ENCODE measurements at places on chromosomes 13 and 19.
A peak's percentile ranks its signal among the peaks of the same experiment; 100 is the strongest.

GRCh38 chr19:19817357-19817756 is 4.2 kb downstream of the ZNF506 start:
- peak; percentile 48 for DNase-seq

GRCh38 chr19:28577233-28577632 is 635.7 kb downstream of the UQCRFS1 start:
- DNase-seq, result no peak

GRCh38 chr19:35883882-35884281 is 15.5 kb downstream of the APLP1 start:
- no peak for DNase-seq

DNA sequence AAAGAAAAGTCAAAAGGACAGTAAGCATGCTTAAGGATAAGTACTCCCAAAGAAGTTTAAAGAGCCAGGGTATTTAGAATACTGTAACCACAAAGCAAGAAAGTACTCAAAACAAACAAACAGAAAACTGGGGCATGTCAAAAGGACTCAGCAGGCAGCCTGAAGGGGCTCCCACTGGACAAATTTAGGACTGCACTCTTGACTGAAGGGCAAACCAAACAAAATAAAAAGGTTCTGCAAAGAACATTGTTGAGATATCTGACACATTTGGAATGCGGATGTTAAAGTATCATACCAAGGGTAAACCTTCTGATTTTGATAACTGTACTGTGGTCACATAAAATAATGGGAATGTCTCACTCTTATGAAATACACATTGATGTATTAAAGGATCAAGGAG is 157.4 kb downstream of the TNFSF13B start:
- no peak for DNase-seq

GRCh38 chr13:96492766-96493165 is 402.9 kb downstream of the HS6ST3 start:
- DNase-seq, result no peak

- no peak for DNase-seq
Observed at GRCh38 chr19:38685666-38686529, 38.4 kb downstream of the ACTN4 start.

GRCh38 chr19:4633140-4633967 is 6.0 kb upstream of the TNFAIP8L1 start:
- peak; percentile 47 for DNase-seq

DNA sequence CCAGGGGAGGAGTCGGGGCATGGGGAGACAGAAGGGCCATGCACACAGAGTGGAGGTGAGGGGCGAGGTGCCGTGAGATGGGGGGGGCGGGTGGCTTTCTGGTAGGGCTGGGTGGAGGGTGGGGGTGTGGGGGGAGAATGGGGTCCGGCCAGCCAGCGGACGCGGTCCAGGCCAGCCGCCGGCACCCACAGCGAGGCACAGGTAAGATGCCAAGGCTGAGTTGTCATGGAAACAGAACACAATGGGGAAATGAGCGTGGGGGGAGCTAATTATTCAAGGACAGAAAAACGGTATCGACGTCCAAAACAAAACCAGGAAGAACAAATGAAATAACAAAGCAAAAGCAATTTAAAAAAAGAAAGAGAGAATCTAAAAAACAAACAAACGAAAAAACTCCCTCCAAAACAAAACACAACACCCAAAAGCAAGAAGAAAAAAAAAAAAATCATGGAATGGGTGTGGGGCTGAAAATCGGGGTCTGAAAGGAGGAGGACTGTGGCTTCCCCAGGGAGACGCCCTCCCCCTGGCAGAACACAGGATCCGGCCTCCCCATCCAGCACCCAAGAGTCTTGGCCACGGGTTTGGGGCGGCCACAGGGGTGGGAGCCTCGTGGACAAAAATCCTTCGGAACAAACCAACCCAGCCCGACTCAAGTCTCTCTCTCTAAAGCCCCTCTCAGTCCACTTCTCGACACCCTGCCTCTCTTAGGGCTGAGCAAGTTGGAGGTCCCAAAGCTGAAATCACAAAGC is 92.5 kb downstream of the PTPRS start:
- DNase-seq, result no peak

GRCh38 chr19:45616704-45617017 is 14.6 kb upstream of the GPR4 start:
- no peak for DNase-seq

GRCh38 chr13:67437244-67437643 is 207.1 kb upstream of the PCDH9 start:
- DNase-seq, result no peak

GRCh38 chr19:52946322-52947310 is 16.1 kb downstream of the ZNF816 start:
- no peak for DNase-seq

GRCh38 chr13:113476811-113477210 is 13.7 kb downstream of the DCUN1D2 start:
- DNase-seq, result no peak

- DNase-seq, result no peak
Observed at GRCh38 chr13:77305266-77305665, 21.6 kb downstream of the MYCBP2 start.

- DNase-seq, result no peak
Observed at GRCh38 chr13:39405596-39406205, 197.3 kb downstream of the LHFPL6 start.

DNA sequence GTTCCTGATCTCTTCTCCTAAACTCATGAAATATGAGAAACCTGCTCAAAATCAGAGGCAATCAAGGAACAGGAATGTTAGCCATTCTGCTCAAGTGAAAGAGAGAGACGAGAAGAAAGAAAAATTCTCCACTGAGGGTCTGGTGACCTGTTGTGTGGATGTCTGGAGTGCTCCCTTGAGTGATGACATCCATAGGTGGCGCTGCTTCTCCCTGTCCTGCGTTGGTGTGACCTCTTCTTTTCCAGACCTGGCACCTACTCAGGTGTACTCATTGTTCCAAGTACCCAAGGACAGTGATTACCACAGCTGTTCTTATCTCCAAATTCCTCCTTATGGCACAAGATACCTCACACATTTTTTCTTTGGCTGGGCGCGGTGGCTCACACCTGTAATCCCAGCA is 4.0 kb downstream of the ZNF223 start:
- no peak for DNase-seq

DNA sequence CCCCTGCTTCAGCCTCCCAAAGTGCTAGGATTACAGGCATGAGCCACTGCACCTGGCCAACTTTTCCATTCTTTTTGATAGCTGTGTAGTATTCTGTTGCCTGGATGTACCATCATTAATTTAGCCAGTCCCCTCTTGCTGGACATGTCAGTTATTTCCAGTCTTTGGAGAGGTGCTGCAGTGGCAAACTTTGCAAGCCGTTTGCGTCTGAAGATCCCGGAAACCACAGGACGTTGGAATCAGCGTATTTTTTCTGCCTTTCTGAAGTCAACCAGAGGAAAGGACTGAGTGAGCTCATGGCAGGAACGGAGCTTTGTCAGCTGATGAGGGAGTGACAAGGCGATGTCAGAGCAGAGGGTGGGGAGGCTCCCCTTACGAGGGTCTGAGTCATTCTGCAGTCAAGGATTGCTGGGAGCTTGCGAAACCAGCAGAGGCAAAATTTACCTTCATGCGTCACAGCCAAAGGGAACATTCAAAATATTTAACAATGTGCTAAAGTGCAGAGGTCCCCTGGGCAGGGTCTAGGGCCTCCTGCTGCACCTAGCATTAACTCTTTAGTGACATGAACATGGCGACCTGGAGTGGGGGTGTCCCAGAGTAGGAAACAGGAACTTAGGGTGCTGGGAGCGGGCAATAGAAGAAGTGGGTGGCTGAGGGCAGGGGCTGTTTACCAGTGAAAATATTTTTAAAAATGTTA is 5.6 kb downstream of the C5AR1 start:
- no peak for DNase-seq

- no peak for DNase-seq
Observed at GRCh38 chr13:43343645-43344044, 320.3 kb downstream of the DNAJC15 start.

- DNase-seq, result no peak
Observed at GRCh38 chr13:68551701-68552522, 1321.8 kb upstream of the PCDH9 start.

DNA sequence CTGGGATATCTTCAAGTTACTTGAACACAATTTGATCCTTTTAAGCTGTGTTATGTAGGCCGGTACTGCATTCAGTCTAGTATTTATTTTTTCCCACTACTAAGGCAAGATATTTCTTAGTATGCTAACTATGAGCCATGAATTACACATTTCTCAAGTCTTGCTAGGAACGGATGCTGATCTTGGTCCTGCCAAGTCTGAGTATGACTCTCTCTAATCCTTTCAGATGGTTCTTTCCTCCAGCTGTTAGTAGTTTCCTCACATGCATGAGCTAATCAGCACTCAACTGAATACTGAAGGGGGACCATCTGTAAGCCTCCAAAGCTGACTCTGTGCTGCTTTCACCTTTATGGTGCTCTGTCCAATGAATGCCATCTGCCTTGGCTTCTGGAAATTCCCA is 460.3 kb downstream of the KCTD12 start:
- no peak for DNase-seq

DNA sequence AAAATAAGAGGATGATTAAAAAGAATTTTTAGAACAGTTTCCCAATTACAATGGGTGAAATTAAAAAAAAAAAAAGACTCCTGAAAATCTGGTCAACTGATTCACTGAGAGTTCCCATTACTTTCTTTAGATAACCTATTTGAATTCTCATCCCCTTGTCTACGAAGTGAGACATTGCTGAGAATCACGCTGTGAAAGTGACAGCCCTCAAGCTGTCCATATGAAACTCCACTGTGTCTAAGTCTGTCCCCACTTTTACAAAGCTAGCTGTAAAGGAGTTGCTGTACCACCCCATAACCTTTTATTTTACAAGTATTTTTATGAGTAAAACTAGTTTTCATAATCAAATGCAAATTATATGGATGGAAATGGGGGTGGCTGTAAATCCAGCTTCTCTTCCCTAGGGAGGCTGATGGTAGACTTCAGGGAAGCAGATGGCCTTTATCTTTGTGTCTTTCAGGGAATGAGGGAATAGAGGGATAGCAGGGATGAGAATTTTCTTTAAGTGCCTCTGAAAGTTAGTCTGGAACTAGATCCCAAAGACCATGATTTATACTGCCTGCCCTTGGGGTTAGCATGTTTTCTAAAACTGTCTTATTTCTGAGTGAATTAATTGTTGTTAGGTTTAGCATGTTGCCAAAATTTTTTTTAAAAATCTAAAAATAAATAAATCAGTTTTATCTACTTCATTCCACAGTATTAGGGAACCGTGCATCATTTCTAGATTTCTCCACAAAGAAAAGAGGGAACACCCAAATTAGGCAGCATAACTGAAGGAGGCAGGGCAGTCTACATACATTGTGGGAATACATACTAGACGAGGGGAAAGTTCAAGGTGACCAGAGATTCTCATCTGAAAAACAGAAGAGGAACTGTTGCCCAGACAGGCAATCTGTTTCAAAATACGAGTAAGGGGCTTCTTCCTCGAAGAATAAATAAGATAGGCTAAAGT is 1219.1 kb downstream of the UQCRFS1 start:
- no peak for DNase-seq

DNA sequence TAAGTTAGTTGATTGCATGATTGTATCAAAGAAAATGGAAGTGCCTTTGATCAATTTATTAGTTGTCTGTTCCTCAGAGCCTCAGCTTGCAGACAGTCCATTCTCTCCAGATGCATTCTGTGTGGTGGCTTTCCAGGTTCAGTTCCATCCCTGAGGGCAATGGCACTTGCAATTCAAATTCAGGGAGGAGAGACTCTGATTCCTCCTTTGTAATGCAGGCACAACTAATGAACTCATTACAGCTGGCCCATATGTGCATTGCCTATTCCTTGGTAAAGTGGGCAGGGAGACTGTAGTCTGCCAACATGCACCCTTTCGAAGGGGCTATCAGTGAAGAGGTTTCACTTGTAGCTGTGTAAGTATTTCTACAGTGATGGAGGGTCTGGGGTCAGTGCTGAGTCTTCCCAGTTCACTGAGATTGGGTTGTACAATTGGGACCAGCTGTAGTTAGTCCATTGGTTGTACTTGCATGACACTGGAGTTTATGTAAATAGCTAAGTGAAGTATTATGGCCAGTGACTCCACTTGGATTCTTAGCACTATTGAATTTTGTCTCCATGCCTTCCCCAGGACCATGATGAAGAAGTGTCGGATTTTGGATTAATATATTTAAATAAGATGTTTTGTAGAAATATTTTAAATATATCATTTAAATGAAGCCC is 401.7 kb downstream of the GPC6 start:
- no peak for DNase-seq

GRCh38 chr13:71866335-71867130 is 471 bp downstream of the DACH1 start:
- no peak for DNase-seq

DNA sequence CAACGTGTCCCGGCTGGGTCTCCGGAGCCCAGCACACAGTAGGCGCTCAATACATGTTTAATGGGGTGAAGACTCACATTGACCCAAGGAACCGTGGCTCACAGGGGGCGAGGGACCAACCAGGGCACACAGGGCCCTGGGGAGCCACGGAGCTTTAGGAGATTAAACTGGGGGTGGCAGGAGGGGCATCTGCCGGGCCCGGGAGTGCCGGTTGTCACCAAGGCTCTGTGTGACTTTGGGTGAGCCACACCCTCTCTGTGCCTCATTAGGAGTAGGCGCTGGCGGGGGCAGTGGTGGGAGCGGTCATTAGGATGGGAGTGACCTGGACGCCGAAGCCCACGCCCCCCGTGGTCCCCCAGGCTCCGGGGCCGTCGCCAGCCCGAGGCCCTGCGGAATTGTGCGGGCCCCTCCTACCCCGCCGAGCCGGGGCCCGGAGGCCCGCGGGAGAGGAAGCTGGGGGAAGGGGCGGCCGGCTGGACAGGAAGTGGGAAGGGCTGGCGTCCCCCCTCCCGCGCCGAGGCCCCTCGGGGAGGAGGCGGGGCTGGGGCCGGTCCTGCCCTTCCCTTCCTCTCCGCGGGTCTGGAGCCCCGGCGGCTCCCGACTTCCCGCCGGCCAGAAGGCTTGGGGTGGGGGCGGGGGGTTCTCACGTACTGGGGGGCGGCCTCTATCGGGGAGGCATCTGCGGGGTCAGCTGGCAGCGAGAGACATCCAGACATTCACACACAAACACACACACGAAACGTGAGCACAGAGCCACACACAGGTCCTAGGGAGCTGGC is 1.8 kb upstream of the SSBP4 start:
- DNase-seq, result peak; percentile 39

DNA sequence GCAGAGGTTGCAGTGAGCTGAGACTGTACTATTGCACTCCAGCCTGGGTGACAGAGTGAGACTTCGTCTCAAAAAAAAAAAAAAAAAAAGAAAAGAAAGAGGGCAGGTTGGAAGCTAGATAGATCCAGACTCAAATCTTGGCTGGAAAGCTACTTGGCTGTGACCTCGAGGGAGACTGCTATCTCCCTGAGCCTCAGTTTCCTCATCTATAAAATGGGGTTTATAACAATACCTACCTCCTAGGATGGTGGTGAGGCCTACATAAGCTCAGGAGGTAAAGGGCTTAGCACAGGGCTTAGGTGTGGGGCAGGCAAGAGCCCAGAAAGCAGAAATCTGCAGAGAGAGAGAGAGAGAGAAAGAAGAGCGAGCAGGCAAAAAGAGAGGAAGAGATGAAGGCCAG is 24.2 kb upstream of the DACT3 start:
- DNase-seq, result no peak
